ENCODE measurements at places on chromosomes 16 and 17.

DNA sequence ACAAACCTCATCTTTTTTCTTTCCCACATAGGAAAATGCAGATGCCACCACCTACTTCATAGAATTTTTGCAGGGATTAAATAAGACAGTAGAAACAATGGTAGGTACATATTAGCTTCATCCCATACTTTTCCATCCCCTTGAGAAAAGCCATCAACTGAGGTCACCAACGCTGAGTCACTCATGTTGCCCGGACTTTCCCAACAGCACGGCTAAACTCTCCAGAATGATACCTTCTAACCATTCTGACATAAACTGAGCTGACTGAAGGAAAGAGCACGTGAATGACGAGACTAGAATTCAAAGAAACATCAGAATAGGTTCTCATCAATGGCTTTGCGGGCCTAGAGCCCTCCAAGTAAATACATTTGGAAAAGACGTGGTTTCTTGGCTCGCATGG lies 146.0 kb upstream of the RCVRN start:
- DNase-seq: no peak

- DNase-seq: no peak
These were observed 3.7 kb downstream of the SOCS3 start for GRCh38 chr17:78356101-78356713.

- DNase-seq: no peak
These were observed 219.8 kb downstream of the KATNIP start for GRCh38 chr16:27769561-27770255.

DNA sequence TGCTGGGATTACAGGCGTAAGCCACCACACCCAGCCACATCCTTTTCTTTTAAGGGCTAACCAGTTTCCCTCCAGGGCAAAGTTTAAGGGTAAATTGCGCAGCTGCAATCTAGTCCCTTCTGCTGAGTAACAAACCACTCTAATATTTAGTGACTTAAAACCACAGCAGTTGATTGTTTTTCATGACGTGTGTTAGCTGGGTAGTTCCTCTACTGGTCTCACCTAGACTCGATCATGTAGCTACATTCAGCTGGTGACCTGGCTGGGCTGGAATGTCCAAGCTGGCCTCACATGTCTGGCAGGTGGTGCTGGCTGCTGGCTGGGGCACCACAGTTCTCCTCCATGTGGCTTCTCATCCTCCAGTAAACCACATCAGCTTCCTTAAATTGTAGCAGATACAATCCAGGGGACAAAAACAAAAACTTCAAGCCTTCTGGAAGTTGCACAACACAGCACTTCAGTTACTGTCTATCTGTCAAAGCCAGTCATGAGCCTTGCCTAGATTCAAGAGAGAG lies 75.5 kb downstream of the GPRC5B start:
- DNase-seq: no peak

GRCh38 chr17:80884811-80885210 lies 106.8 kb upstream of the CHMP6 start:
- no peak for DNase-seq

DNA sequence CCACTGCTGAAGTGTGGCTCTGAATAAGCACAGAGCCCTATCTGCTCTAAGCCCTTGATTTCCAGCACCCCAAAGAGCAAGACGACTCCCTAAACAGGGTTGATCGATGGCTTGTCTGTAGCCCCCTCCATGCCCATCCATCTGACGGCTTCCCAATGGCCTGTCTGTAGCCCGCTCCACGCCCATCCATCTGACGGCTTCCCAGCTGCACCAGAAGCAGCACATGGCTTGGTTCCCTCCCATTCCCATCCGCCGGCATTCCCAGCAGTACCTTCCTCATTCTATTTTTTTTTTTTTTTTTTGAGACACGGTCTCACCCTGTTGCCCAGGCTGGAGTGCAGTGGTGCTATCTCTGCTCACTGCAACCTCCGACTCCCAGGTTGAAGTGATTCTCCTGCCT lies 64.5 kb downstream of the RBFOX3 start:
- no peak for DNase-seq

DNA sequence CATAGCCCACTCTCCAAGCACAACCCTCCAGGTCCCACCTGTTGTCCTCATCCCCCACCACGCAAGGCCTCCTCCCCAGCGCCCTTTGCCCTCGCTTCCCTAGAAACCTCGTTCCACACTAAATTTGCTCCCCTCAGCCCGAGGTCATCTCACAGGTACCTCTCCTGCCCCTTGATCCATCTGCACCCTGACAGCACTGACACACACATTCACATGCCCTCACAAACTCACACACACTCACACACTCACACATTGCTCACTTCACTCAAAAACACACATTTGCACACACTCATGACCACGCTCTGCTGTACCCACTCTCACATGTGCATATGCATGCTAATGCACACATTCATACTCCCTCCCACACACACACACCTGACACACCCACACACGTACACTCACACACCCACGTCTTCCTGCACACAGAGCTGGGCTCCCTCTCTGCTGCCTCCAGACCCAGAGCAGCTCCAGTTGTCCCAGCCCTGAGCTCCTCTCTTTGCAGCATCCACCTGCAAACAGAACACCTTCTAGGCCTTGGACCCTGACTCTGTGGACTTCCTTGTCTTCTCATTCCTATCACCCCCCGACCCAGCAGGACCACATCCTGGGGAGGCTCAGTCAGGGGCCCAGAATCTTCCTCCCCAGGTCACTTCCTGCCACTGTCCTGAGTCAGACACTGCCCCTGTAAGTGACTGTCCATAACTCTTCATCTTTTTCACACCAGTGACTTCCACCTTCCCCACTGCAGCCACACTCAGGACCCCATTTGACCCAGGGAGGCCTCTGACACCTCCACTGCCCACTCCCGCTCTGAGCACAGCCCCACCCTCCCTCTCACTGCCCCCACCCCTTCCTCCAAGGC lies 4.9 kb downstream of the ASGR2 start:
- no peak for DNase-seq

GRCh38 chr16:19001788-19002187 lies 18.1 kb downstream of the TMC7 start:
- peak; percentile 38 for DNase-seq

DNA sequence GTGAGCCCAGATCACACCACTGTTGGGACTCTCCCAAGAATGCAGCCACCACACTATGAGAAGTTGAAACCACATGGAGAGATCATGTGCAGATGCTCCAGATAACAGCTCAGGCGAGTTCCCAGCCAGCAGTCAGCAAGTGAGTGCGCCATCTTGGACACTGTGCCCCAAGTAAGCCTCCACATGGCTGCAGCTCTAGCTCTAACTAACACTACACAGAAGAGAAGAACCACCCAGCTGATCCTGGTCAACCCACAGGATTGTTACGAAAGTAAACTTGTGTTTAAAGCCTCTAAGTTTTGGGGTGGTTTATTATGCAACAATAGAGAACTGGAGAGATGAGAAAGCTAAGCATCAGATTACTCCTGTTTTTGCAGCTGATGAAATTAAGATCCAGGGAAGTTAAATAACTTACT lies 25.8 kb downstream of the SLC38A7 start:
- no peak for DNase-seq

- DNase-seq: no peak
These were observed 127.7 kb downstream of the NTN1 start for GRCh38 chr17:9148905-9149525.
